Stimulated activated CD4-positive, alpha-beta T cell treated with anti-CD3 and anti-CD28 coated beads, Interleukin-15, amount 100 ng/mL, for 48 hours (primary cell): ENCODE measurements at places on chromosomes 7 and 10.

DNA sequence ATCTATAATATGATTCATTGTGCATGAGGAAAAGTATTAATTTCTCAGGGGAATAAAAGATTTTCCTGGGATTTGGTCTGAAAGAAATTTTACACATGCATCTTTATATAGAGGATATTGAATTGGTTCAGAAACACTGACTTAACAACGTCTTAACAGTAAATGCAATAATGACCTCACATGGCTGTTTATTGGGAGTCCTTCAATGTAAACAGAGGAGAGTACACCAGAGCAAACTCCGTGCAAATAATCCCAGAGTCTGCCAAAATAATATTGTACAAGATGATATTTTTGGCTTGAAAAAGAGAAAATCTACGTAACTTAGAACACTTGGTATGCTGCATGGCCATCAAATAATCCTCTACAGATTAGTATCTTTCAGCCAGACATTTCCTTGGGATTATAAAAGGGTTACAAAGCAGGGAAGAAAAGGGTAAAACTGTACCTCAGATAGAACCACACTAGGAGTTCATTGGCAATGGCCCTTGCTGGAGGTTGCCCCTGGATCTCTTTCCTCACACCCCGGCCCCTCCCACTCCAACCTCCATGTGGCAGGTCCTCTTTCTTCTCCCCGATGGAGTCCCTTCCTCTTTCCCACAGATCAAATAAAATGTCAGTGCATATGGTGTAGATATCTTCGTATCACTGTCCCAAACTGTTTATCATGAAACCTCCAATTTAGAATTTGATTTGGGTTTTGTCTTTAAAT, 196.4 kb downstream of the EVX1 start:
- DNase-seq = no peak

- no peak for DNase-seq
Observed at GRCh38 chr10:34494012-34494411, 321.1 kb downstream of the PARD3 start.

- DNase-seq = no peak
Observed at GRCh38 chr10:121519901-121520493, 78.2 kb downstream of the FGFR2 start.

GRCh38 chr7:14717816-14718215, 184.7 kb downstream of the DGKB start:
- no peak for DNase-seq

DNA sequence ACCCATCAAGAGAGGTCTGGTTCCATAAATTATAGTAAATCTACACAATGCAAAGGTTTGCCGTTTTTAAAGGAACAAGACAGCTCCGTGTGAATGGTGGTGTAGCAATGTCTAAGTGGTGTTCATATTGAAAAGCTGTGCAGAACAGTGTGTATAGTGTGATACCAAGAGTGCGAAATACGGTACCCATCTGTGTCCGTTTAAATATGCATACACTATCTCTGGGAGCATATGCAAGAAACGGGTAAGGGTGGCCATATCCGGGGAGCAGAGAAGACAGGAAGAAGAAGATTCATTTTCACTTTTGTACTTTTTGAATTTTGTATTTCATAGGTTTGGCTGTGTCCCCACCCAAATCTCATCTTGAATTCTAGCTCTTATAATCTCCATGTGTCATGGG, 102.0 kb downstream of the CCDC3 start:
- no peak for DNase-seq
